ENCODE measurements at places on chromosomes 12 and 14. TPM values are rescaled to one million over a fixed set of nuclear protein-coding genes. Genes with fewer than 3 reads are reported as not detected.

The RERG gene
- 21.9 TPM for total RNA-seq

The SLC6A13 gene
- 0.85 TPM for total RNA-seq

DNA sequence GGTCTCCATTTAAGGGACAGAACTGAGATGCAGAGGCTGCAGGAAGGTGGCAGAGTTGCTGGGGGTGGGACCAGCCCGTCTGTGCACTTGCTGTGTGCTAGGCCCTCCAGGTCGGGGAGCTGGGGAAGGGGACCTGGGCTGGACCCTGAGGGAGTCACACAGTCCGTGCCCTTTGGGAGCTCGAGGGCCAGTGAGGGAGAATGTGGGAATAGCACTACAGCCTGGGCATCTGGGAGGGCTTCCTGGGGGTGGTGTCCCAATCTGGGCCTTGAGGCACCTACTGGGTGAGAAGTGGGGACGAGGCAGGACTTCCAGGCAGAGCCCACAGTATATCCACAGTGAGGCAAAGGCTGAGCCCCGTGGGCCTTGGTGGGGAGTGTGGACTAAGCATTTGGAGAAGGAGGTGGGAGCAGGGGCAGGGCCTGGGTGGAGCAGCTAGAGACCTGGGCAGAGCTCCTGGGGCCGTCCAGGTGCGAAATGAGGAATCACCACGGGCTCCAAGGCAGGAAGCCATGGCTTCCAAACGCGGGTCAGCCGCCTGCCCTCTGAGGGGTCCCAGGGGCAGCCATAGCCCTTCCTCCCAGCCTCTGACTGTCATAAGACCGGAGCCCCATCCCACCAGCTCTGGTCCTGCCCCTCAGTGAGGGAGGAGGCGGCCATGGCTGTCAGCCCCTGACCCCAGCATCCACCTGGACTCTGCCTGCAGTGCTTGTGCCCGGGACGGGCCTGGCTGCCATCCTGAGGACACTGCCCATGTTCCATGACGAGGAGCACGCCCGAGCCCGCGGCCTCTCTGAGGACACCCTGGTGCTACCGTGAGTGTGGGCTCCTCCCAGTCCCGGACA lies 6.6 kb downstream of the ASPG start:
- no peak for DNase-seq

- no peak for DNase-seq
Observed at GRCh38 chr14:81455390-81455789, 55.3 kb upstream of the STON2 start.

GRCh38 chr12:133156125-133156690 lies 25.1 kb upstream of the ZNF268 start:
- DNase-seq: no peak

DNA sequence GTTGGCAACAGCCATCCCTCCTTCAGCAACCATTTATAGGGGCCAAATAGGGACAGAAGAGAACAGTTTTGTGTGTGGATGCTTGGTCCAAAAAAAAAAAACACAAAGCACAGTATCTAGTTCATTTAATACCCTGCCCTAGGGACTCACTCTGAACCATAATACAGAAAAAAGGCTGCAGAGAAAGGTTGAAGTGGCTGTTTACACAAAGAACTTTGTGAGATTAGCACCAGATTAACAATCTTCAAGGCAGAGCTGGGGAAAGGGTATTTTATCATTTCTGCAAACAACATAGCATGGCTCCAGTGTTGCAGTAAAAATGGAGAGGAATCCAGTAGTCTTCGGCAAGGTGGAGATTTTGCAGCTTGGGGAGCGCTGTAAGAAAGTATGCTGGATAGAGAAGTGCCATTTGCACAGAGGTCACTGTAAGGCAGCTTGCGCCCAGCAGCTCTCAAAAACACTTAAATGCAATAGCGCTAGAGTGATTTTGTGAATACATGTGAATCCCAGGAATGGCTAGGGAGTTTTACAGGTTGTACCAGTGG lies 124.2 kb upstream of the PLEKHA5 start:
- no peak for DNase-seq

- no peak for DNase-seq
Observed at GRCh38 chr12:132029503-132030300, 80.0 kb downstream of the EP400 start.

- DNase-seq: no peak
Observed at GRCh38 chr14:76884394-76884793, 58.2 kb downstream of the LRRC74A start.

- no peak for DNase-seq
Observed at GRCh38 chr14:24377657-24378056, 9.7 kb downstream of the NFATC4 start.

Measured in sciatic nerve (tissue), 2 donors.